Fibroblast of gingiva (primary cell): ENCODE measurements at places on chromosomes 4 and X.
A peak's percentile ranks its signal among the peaks of the same experiment; 100 is the strongest.

GRCh38 chr4:7700665-7701064, 239.0 kb downstream of the AFAP1 start:
- no peak for DNase-seq

- DNase-seq = peak; percentile 36
Measured at GRCh38 chr4:53128706-53129357, 237.0 kb downstream of the SCFD2 start.

DNA sequence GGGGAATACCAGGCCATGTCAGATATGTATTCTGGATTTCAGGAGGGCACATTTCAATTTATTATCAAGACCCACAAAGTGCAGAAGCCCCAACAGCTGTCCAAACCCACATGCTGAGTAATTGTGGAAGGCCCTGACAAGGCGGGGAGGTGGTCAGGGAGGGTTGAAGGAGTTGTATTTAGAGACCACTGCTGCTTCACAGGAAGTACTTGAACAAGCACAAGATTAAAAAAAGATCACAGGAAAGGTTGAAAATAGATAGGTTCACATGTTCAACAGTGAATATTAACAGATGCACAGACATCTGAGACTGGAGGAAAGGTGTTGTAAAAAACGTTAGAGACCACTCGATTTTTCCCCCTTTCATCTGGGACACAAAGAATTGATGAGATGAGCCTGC, 17.9 kb downstream of the ATP8A1 start:
- no peak for DNase-seq

GRCh38 chr4:52959541-52959940, 97.4 kb downstream of the RASL11B start:
- peak; percentile 99 for DNase-seq

DNA sequence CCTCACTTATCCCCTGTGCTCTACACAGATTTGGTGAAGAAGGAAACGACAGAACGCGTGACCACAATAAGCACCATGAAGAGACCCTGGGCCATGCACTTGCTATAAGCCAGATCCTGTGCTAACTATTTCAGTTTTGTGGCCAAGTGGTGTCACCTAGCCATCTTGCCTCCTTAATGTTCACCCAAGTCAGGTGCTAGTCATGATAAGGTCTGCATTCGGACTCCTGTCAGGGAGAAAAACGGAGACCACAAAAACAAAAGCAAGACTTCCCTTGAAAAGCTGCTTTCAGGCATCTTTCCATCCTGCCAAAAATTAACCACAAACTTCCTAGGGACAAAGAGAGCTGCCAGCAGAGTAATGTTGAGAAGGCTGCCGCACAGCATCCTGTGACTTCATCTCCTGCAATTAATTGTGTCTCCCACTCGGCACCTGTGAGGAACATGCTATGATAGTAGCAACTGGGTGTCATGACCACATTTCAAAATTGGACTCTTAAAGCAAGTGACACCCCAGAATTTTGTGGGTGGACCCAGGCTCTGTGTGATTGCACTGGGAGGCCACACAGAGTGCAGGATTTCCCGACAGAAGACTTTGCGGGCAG, 8.8 kb upstream of the IDS start:
- DNase-seq = peak; percentile 42
